ENCODE measurements at places on chromosomes 7 and 10. TPM values are rescaled to one million over a fixed set of nuclear protein-coding genes. Genes with fewer than 3 reads are reported as not detected.

DNA sequence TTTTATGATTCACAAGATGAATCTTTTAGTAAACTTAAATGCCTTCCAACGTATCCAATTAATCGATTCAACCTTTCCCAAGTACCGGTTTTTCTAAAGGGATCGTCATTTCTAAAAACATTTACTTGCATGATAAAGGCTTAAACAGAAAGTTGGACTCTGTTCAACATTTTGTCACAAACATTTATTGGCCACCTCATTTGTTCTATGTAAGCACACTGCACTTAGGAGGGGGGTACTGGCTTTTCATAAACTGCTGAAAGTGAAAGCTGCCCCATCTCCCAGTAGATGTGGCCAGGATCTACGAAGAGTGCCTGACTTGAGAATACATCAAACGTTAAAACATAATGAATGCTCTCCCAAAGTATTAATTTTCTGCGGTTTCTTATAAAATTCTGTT, 37.3 kb upstream of the LAMB4 start:
- H3K36me3 ChIP-seq = no peaks in the 10 kb centered on the region
- H3K27ac ChIP-seq = no peak overlapping the region
- peaks cover 7% of the 10 kb centered on the region for H3K4me1 ChIP-seq
- no peak for DNase-seq
- peak overlapping the region; percentile 10 for H3K4me3 ChIP-seq

Gene TUBAL3
- total RNA-seq = 0.36 TPM

DNA sequence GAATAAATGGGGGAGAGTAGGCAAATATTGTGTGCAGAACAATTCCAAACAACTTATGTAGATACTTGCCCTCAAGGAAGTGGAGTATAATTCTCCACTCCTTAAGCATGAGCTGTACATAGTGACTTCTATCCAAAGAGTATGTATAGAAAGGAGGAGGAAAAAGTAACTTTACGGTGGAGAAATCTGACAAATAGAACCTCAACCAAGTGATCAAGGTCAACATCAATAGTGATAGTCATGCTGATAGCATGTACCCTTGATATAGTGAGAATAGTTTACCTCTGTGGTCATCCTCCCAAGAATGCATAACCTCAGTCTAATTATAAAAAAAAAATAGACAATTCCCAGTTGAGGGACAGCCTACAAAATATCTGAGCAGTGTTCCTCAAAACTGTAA, 89.1 kb upstream of the NANOS1 start:
- no peaks in the 10 kb centered on the region for H3K4me1 ChIP-seq
- H3K36me3 ChIP-seq = no peaks in the 10 kb centered on the region
- DNase-seq = no peak
- no peak overlapping the region for H3K4me3 ChIP-seq
- no peak overlapping the region for H3K27ac ChIP-seq
- no peaks in the 10 kb centered on the region for H3K27me3 ChIP-seq

DNA sequence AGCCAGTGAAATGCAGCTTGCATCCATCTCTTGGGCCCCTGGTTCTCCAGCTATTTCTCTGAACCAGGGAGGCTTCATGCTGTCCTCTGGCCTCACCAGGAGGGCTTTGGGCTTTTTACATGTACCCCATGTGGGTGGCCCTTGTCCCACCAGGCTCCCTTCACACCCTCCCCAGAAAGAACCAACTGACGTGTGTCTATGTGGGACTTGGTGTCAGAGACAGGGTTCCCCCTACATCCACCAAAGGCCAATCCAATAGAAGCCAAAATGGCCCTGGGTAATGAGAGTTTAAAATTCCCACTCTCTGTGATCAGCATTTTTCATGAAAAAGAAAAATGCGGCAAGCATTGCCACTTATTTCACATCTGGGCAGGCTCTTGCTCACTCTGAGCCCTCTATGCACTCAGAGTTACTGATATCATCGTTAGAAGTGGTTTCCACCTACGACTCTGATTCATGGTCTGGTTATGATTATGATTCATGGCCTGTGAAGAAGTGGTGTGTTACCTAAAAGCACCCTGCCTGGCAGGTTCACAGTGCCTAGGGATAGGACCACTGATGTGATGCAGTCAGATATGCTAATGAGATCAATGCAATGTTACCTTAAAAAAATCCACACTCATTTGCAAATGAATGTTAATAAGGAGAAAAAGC, 133.5 kb downstream of the BUB3 start:
- DNase-seq = no peak
- H3K36me3 ChIP-seq = no peaks in the 10 kb centered on the region
- no peaks in the 10 kb centered on the region for H3K27me3 ChIP-seq

Gene KEL
- 0.38 TPM for total RNA-seq
